ENCODE measurements at places on chromosomes 3 and 15. TPM values are rescaled to one million over a fixed set of nuclear protein-coding genes. Genes with fewer than 3 reads are reported as not detected.

CLRN1 gene
- not detected for total RNA-seq

CNTN6 gene
- not detected for total RNA-seq

ACVR2B gene
- total RNA-seq = 1.5 TPM

SV2B gene
- 0.28 TPM for total RNA-seq

GRK7 gene
- total RNA-seq = not detected

SNX22 gene
- total RNA-seq = 0.28 TPM

NRROS gene
- total RNA-seq = 0.40 TPM

P4HTM gene
- 8.4 TPM for total RNA-seq

EXOG gene
- 3.5 TPM for total RNA-seq

LRCH3 gene
- 20.8 TPM for total RNA-seq

OCA2 gene
- total RNA-seq = 1.6 TPM

- no peak for ATAC-seq
Observed at GRCh38 chr15:60372756-60373155, 25.0 kb downstream of the ANXA2 start.

- ATAC-seq = no peak
Observed at GRCh38 chr15:61084472-61084871, 144.6 kb downstream of the RORA start.

DNA sequence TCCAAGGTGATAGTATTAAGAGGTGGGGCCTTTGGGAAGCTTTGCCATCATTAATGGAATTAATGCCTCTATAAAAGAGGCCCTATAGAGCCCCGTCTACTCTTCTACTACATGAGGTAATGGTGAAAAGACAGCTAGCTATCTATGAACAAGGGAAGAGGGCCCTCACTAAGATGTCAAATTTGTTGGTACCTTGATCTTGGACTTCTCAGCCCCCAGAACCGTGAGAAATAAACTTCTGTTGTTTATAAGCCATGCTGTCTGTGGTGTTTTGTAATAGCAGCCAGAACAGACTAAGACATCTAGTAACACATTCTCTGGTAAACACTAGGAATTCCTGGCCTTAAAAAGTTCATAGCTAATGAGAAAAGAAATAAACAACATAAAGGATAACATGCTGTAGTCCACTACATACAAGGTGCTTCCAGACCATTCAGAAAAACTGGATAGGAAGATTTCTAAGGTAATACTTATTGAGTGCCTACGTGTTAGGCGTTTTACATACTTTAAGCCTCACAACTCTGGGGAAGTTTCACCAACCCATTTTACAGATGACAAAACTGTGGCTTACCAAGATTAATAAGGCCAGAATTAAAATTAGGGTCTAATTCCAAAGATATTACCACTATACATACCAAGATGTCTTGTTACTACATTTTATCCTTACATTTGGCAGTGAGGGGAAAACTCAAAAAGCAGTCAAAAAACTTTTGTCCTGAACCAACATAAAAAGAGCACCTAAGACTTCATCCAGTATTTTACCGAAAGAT, 3.2 kb downstream of the UBE3A start:
- no peak for ATAC-seq

DNA sequence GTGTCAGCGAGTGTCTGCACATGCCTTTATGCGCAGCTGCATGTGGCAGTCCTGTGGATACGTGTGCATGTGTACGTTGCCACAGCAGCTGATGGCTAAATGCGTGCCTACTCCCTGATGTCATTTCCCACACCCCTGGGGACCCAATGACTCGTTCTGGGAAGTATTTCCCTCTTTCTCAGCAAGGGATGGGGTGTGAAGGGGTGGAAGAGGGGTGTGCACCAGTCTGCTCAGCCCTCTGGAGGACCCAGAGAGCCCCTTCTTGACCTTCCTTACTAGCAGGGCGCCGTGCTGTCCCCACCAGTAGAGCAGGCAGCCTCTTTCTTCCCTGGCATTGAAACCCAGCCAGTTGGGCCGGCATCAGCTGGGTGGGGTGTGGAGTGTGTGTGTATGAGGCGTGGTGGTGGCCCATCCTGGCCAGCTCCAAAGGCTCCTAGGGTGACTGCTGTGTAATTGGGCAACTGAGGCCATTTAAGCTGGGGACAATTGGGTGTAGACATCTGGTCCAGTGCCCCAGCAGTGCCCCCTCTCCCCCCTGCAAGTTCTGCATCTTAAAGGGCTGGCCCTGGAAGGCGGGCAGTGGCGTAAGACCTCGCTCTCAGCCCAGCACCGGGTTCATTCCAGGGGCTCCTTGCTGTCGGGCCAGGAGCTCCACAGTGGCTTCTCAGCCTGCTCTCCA, 19.2 kb downstream of the SNX33 start:
- peak; percentile 77 for ATAC-seq

- ATAC-seq = no peak
Observed at GRCh38 chr3:147090461-147090860, 315.9 kb downstream of the ZIC4 start.

- peak; percentile 8 for ATAC-seq
Observed at GRCh38 chr3:158925021-158925420, 123.2 kb downstream of the MFSD1 start.

DNA sequence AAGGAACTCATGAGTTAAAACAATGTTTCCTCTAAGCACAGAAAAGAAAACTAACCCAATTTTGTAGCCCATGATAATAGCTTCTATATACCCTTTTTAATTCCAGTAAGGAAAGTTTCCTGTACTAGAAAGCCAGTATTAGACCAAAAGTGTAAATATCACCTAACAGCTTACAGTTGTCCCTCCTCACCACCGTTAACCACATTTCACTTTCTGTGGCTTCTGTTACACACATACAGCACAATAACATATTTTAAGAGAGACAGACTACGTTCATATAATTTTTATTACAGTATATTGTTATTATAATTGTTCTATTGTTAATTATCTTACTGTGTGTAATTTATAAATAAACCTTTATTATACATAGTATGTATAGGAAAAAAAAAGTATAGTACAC, 74.1 kb downstream of the ZNF280D start:
- ATAC-seq = no peak

DNA sequence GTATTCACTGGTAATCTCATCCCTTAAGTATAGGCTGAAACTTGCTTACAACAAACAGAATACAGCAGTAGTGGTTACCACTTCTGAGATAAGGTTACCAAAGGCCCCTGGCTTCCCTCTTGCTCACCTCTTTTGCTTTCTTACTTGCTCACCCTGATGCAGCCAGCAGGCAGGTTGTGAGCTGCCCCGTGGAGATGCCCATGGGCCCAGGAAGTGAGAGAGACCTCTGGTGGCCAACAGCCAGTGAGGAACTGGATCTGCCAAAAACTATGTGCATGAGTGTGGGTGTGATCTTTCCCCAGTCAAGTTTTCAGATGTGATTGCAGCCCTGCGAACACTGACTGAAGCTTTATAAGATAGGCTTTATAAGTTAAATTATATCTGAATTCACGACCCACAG, 48.7 kb downstream of the NMNAT3 start:
- ATAC-seq = peak; percentile 75

- ATAC-seq = no peak
Observed at GRCh38 chr15:96165081-96165480, 165.4 kb upstream of the NR2F2 start.

GRCh38 chr3:110656394-110657025, 415.1 kb upstream of the NECTIN3 start:
- ATAC-seq = no peak

DNA sequence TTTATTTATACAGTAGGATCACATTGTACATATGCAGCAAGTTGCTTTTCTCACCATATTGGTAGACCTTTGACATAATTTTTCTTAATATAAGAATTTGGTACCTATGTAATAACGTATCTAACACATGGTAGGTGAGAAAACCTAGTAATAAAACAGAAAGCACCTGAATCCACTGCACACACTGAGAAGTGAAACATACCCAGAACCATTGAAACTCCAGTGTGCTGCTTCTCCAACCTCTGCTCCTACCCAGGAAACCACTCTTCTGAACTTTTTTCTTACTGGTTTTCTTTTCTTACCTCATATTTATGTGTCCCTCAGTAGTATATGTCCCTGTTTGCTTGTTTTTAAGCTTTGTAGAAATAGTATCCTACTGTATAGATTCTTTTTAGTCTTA, 293.0 kb downstream of the UBE2E2 start:
- ATAC-seq = no peak

- no peak for ATAC-seq
Observed at GRCh38 chr3:41847679-41848078, 114.2 kb downstream of the ULK4 start.

- ATAC-seq = no peak
Observed at GRCh38 chr15:41987925-41988275, 15.5 kb upstream of the EHD4 start.

DNA sequence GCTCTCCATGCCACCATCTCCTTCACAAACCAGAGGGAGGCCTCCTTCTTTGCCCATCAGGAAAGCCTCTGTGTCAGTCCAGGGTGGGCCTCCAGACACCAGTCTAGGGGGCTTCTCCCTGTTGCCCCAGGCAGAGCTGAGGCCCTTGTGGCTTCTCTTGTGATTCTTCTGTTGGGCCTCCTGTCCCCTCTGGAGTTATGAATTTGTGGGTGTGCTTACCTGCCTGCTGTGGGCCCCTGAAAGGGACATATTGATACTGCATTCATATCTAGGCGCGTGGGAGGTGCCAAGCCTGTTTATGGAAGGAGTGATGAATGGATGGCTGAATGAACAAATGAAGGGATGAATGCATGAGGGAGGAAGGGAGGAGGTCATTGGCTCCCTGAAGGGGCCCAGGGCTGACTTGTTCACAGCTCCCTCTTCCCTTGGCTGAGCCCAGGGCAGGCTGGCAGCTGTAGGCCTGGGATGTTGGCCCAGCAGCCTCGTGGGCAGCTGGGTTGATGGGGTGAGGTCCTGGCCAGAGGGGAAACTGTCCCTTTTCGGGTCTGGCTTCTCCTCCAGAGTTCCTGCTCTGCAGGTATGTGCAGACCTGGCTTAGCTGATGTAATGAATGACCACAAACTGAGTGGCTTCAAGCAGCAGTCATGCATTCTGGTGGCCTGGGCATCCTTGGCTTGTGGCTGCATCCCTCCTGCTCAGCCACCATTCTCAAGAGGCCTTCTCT, 195.4 kb downstream of the GOLGA6L6 start:
- ATAC-seq = no peak

DNA sequence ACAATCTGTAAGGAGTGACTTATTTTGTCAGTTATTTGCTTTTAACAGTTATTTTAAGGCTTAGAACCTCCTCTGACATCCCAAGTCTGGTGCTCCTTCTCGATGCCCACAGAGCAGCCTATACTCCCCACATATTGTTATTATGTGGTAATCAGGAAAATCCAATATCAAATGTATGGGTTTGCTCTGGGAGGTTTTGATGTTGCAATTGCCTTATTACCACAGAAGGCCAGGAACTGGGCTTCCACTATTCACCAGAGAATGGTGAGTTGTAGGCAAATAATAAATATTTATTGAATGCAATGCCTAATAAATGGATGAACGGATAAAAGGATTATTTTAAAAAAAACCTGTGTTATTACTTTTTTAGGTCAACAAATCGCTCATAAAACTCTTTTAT, 12.2 kb downstream of the NEK10 start:
- ATAC-seq = no peak

GRCh38 chr15:61393524-61393923, 164.4 kb upstream of the RORA start:
- no peak for ATAC-seq

GRCh38 chr3:141431411-141432378, 55.1 kb upstream of the RASA2 start:
- ATAC-seq = no peak

GRCh38 chr3:142498397-142499180, 50.8 kb upstream of the XRN1 start:
- ATAC-seq = no peak

GRCh38 chr15:81532001-81532400, 158.0 kb upstream of the TMC3 start:
- no peak for ATAC-seq

GRCh38 chr3:8505621-8506020, 4.0 kb downstream of the LMCD1 start:
- ATAC-seq = no peak

DNA sequence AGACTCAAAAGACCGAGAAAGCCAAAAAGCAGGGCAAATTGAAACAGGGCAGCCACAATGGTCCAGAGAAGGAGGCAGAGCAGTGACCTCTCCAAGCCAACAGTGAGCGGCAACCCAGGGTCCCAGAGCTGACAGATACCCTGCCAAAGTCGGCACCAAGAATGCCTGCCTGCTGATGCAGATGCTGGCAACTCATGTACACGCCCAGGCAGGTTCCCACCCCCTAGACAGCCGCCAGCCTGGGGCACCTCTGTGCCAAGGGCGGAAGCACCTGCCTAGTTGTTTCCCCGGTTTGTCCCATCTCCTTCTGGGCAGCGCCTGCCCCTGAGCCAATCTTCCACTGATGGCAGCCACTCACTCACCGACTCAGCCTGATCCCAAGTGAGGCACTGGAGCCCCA, 22.1 kb downstream of the KLHL25 start:
- ATAC-seq = peak; percentile 86

GRCh38 chr3:32283304-32283703, 44.8 kb downstream of the CMTM8 start:
- peak; percentile 29 for ATAC-seq

GRCh38 chr3:67804578-67804977, 150.2 kb upstream of the SUCLG2 start:
- no peak for ATAC-seq

- ATAC-seq = no peak
Observed at GRCh38 chr15:66462627-66463026, 34.9 kb downstream of the SNAPC5 start.
